Hindlimb muscle (tissue), 1 donor: ENCODE measurements at places on chromosomes 6 and 20. TPM values are rescaled to one million over a fixed set of nuclear protein-coding genes. Genes with fewer than 3 reads are reported as not detected.

Gene DEK
- polyA plus RNA-seq, result 107 TPM

Gene GPR63
- polyA plus RNA-seq, result 3.3 TPM

Gene TMEM74B
- 4.9 TPM for polyA plus RNA-seq

Gene SYNDIG1
- 4.1 TPM for polyA plus RNA-seq

Gene ETV7
- polyA plus RNA-seq, result not detected

Gene CRYBG1
- 3.1 TPM for polyA plus RNA-seq

Gene TLDC2
- polyA plus RNA-seq, result 1.0 TPM

Gene CCM2L
- 6.8 TPM for polyA plus RNA-seq

Gene HLA-DOA
- 1.8 TPM for polyA plus RNA-seq

DNA sequence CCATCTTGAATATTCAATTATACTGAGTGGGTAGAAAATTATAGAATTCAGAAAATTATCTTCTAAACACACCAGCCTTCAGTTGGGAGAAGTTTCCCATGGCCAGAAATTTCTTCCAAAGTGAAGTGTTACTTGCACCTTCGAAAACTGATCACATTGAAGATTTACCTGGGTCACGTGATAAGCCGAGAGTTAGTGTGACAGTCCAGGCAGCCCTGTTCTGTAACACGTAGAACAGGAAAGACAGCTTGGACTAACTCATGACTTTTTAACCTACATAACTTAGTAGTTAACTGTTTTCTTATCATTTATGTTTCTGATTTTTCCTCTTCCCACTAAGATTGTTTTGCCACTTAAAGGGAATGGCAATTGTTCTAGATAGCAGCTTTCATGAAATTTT lies 118.3 kb upstream of the MTHFD1L start:
- DNase-seq, result no peak

DNA sequence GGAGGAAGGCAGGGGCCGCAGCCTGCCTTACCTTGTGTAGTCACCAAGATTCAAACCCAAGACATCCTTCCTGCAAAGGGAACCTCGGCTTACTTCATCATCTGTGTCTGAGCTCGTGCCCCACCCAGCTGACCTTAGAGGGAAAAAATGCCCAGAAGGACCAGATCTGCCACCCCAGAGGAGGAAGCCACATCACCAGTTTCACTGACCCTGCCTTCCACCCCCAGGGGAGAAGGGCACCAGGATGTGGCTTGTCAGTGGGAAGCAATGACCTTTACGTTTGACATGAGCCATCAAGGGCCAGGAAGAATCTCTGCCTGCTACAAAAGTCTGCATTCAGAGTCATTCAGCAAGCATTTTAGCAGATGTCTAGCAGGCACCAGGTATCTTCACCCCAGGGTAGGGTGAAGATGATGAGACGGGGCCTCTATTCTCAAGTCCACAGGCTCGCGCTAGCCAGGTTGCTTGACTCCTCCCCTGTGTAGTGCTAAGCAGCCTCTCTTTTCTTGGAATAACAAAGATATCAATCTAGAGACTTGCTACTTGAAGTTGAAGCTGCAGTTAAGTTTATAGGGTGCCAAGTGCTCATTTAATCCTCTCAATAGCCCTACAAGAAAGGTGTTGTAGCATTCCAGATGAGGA lies 28.1 kb downstream of the HM13 start:
- no peak for DNase-seq

- no peak for DNase-seq
These were observed 33.6 kb upstream of the PREX1 start for GRCh38 chr20:48861444-48861843.

DNA sequence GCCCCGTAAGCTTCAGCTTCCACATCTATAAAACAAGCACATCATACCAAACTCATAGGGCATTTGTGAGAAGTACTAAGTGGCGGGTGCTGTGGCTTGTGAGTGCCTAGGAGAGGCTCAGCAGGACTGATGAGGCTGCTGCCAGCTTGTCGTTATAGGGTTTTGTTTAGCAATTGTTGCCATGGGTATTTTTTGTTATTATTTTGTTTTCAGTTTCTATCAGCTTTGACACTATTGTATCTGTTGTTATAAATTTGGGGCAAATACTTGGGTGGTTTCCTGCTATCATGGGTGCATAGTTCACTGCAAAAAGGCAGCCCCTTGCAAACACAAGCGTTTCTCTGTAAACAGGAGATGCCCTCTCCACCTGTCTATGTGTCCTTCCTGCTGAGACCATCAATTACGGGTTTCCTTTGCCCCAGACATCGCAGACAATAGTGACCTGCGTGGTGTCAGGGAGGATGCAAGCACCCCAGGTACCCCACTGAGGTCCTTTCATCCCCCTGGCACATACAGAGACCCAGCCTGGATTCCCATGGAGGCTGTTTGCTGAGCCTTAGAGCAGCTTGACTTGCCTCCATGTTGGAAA lies 3.1 kb upstream of the CCDC167 start:
- no peak for DNase-seq

DNA sequence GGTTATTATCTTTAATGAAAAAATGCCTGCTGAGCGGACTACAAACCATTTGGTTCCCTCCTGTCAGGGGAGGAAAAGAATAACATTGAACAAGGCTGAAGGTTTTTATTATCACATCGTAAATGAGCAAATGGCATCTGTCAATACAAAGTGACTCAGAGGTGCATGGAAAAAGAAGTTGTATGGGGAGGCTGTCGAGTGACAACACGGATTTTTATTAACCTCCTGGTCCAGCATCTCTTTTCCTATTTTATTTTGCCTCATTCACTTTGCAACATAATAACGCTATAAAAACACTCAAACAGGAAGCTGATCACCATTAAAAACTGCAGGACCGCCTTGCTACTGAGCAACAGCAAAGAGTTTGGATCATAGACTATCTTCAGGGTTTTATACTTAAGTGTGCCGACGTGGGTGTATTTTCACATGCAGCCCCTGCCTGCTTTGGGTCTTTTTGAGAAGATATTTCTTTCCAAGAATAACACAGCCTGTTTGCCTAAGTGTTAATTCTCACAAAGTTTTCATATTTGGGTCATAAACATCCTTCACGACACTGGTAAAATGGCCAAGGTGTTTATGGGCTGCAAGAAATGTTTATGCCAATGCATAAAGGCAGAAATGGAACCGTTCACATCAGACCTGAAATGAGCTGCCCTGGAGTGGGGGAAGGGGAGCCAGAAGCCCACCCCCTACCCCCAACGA lies 132.1 kb upstream of the SALL4 start:
- no peak for DNase-seq

GRCh38 chr6:88636871-88637270 lies 326.5 kb downstream of the RNGTT start:
- no peak for DNase-seq

DNA sequence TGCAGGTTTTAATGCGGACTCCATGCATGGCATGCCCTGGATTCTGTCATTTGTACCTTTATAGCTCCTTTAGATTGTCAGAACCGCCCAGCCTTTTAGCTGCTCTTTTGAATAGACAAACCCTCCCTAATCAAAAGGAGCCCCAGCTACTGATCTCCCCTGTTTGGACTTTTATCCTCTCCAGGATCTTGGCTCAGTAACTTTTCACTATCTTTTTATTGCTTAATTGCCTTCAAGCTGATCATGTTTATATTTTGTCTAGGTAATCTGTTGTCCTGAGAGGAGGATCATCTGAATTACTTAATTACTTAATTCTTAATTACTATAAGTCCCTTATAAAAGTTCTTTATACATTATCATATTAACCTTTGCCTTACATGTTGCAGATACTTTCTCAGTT lies 93.2 kb downstream of the HIVEP1 start:
- DNase-seq, result no peak

- DNase-seq, result no peak
These were observed 39.7 kb downstream of the ZMYND8 start for GRCh38 chr20:47316776-47317126.

GRCh38 chr6:83167726-83168278 lies 25.3 kb downstream of the PGM3 start:
- no peak for DNase-seq

DNA sequence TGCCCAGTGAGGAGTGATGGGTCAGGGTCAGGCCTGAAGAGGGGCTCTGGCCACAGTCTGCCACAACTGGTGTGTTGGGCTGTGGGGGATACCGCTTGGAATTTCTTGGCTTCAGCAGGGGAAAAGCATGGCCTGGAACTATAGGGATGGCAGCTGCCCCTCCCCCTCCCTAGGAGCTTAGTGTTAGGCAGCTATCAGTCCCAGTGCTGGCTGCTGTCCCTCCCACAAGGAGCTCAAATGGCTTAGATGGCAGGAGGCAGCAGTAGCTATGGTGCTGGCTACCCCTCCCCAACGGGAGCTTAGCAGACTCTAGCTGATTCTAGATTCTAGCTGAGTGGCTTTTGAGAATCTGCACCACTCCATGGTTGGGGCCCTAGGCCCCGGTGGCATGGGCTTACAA lies 414.5 kb upstream of the HSF2 start:
- DNase-seq, result no peak

DNA sequence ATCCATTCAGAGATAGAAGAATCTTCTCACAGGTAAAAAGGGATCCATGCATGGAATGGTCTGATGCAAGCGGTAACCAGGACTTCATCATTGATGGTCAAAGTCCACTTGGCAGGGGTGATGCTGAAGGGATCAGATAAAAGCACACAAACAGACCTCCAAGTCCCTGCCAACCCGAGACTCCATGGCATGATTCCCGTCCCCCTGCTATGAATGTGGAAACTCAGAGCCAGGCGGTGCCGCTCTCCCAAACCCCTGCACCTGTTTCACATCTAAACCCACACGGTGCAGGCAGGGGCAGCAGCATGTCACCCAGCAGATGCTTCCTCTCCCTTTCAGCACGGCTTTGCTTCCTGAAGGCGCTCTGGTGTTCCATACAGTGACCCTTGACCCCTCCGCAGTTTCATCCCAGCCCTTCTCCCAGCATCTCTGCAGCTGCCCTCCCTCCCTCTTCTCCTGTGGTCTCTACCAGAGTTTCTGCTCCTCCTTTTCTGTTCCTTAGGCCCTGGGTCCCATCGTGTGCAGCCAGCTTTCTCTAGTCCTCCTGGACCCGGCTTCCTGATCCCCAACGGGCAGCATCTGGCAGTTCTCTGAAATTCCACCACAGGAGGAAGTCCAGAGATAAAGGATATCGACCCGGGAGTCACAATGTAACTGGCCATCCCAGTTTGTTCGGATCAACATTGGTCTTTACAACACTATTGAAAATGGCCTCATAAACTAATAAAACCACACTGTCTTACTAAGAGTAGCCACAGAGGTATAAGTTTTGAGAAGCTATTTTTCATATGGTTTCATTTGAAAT lies 235.0 kb downstream of the TTLL2 start:
- DNase-seq, result no peak

DNA sequence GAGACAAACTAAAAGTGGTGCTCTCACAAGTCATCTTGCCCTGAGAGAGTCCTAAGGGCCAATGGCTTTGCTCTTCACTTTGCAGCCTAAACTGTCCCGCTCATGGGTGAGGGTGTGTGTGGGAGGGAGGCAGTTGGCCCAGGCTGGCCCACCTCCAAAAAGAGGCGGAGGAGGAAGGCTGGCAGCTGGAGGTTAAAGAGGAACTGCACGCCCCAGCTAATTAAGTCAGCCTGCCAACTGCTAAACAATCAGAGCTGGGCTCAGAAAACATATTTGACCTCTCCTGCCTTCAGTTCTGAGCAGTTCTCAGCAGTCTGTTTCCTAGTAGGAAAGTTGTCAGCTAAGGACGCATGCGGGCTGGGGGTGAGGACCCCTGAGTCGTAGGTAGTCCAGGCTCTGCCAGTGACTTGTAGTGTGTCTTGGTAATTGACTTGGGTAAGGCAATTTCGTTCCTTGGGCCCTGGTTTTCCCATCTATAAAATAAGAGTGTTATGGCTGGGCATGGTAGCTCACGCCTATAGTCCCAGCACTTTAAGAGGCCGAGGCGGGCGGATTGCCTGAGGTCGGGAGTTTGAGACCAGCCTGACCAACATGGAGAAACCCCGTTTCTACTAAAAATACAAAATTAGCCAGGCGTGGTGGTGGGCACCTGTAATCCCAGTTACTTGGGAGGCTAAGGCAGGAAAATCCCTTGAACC lies 17.0 kb downstream of the GSS start:
- peak; percentile 48 for DNase-seq

DNA sequence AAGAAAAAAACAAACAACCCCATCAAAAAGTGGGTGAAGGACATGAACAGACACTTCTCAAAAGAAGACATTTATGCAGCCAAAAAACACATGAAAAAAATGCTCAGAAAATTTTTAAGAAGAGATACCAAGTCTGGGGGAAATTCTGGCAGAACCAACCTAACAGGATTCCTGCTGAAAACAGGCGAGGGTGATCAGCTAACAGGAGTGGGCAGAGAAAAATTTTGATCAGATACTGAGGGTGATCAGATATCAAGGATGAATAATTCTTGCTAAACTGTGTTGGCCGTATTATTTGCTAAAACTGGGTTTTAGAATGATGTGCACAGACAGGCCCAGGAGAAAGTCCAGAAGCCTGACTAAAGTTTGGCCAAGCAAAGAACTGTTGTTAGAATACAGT lies 557.3 kb downstream of the CD109 start:
- no peak for DNase-seq

GRCh38 chr6:89667872-89668556 lies 29.5 kb upstream of the LYRM2 start:
- no peak for DNase-seq

DNA sequence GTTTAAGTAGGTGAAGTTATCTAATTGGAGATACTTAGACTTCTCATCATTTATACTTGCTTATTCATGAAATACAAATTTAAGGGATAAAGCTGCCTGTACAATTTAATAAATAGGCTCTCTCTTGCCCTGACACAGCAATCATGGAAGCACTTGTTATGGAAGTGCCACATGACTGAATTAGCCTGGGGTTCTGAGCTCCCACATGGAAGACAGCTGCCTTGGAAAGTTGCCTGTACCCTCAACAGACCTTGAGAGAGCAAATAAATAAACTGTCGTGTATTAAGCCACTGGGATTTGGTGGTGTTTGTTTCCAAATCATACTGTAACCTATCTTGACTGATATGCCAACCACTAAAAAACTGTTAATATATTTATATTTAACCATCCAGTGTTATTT lies 87.0 kb upstream of the RSPO3 start:
- DNase-seq, result no peak
